Hindlimb muscle (tissue), 1 donor: ENCODE measurements at places on chromosomes 2 and 18. TPM values are rescaled to one million over a fixed set of nuclear protein-coding genes. Genes with fewer than 3 reads are reported as not detected.

MYL12A gene
- 491 TPM for polyA plus RNA-seq

DGUOK gene
- 37.4 TPM for polyA plus RNA-seq

TMSB10 gene
- 1,153 TPM for polyA plus RNA-seq

MAPK4 gene
- 9.7 TPM for polyA plus RNA-seq

GAREM1 gene
- polyA plus RNA-seq, result 8.1 TPM

DSC3 gene
- 1.8 TPM for polyA plus RNA-seq

ANKRD29 gene
- 5.1 TPM for polyA plus RNA-seq

SERPINB4 gene
- polyA plus RNA-seq, result 0.35 TPM

CNDP1 gene
- polyA plus RNA-seq, result 0.31 TPM

MROH2A gene
- not detected for polyA plus RNA-seq

DNA sequence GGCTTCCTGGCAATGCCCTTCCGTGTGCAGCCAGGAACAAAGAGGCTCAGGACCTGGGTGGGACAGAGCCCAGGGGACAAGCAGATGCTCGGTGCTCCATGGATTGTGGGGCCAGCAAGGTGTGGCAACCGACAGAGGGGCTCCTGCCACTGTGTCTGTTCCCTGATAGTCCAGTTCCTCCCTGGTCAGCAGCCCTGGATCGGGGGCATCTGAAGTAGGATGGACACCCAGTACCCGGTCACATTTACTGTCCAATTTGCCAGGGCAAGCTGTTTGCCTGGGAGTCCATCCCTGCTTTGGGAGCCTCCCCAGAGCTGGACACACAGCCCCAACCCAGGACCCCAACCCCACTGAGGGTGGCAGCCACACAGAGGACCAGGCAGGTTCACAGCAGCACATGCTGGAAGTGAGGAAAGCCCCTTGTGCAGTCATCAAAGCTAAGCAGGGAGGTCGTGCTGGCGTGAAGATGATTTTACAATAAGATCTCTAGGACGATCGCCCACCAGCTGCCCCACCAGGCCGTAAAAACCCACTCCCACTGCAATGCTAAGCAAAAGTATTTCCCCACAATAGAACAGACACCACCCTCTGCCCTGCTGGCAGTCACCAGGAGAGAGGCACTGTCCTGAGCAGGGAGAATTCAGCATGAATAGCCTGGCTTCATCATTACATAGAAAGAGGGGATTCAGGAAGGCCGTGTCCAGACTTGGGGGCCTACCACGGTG is 141.7 kb downstream of the NDUFA10 start:
- DNase-seq, result no peak

- DNase-seq, result no peak
Observed at GRCh38 chr2:168136392-168136977, 110.9 kb downstream of the STK39 start.

DNA sequence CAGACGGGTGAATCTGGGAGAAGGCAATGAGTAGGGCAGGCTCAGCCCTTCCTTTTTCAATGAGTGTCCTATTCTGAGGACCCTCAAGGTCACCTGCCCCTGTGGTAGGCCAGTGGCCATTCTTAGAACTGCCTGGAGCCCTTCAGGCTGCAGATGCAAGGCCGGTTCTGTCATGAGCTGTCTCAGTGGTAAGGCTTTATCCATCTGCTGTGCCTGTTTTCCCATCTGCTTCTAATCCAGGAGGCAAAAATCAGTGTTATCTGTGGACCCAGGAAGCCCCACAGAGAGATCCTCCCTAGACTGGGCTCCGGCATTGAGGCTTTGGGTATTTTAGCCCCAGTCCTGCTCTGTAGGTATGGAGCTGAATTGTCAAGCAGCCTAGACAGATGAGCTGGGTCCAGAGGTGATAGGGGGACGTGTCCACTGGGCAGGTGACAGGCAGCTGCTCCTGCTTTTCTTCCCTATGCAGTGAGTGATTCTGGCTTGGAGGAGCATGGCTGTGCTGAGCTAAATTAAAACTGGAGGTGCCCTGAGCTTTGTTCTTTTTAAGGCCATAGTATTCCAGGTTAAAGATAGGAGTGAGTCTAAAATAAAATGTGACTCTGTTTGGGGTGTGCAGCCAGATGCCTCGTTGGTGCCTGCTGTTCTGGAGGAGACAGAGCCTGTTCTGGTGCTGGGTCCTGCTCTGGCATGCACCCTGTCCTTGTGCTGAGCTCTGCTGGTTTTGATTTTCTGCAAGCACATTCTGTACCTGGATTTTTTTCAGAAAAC is 92.5 kb downstream of the FHOD3 start:
- DNase-seq, result no peak

- no peak for DNase-seq
Observed at GRCh38 chr2:216949700-216950413, 90.0 kb upstream of the TNP1 start.

DNA sequence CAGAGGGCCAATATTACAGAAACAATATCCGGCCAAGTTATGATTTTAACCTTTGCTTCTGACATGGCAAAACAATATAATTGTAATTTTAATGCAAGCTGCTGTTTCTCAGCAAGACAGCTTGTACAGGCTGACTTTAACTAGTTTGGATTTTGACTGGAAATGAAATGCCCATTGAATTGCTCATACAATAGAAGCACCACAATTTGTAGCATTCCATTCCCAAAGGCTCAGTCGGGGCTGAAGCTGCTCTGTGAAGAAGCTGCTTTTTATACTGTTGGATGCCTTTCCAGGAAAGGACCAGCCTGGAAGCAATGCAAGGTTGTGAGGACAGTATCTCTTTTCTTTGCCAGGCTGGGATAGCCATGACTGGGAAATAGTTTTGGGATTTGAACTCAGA is 677.0 kb upstream of the FANCL start:
- DNase-seq, result no peak

- DNase-seq, result no peak
Observed at GRCh38 chr2:61784643-61785042, 69.2 kb downstream of the FAM161A start.

- no peak for DNase-seq
Observed at GRCh38 chr2:109435066-109435690, 178.6 kb downstream of the SEPTIN10 start.

GRCh38 chr2:205276116-205276777 is 406.1 kb upstream of the NRP2 start:
- peak; percentile 6 for DNase-seq

GRCh38 chr18:73881396-73881917 is 266.2 kb downstream of the FBXO15 start:
- DNase-seq, result no peak

- DNase-seq, result no peak
Observed at GRCh38 chr2:215290980-215291599, 20.8 kb upstream of the ATIC start.

DNA sequence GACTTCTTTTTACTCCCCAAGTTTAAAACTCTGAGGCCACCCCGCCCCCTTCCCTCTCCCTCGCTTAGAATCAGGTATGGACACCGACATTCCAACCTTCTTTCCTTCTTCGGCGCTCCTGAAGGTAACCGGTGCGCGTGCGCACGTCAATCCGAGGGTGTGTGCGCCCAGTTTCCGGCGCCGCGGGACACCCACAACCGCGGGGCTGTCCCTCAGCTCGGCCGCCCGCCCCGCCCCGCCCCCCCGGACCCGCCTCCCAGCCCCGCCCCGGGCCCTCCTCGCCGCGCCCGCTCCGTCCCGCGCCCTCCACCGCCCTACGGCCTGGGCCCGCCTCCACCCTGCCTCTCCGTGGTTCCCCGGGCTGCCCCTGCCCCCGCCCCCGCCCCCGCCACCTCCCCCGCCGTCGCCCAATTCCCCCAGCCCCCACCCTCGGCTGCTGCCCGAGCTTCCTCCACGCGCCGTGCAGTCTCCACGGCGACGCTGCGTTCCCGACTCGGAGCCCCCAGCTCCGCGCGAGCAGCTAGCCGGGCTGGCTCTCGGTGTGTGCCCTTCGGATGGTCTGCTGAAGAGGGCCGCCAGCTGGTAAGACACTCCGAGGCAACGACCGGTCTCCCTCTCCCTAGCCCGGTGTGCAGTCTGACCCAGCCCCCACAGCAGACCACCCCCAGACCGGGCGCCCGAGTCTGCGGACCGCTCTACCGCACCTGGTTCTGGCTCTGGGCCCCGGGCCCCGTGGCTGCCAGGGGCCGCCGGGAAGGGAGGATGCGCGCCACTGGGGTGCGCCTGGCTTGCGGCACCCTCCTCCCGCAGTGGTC is 635 bp downstream of the ERICH2 start:
- peak; percentile 26 for DNase-seq

DNA sequence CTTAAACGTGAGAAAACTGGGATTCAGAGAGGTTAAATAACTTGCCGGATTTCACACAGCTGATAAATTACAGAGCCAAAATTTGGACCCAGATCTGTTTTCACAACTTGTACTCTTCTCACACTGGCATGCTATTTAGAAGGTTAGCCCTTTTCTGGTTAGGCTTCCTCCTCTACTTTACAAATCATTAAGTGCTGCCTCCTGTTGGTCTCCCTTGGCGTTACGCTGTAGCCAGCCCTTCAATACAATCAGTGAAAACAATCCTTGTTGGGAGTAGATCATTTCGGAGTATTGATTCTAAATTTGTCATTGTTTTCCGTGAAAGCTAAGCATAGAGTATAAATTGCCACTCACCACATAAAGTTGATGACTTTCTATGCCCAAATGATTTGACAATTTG is 153.5 kb downstream of the ARHGAP15 start:
- DNase-seq, result no peak

DNA sequence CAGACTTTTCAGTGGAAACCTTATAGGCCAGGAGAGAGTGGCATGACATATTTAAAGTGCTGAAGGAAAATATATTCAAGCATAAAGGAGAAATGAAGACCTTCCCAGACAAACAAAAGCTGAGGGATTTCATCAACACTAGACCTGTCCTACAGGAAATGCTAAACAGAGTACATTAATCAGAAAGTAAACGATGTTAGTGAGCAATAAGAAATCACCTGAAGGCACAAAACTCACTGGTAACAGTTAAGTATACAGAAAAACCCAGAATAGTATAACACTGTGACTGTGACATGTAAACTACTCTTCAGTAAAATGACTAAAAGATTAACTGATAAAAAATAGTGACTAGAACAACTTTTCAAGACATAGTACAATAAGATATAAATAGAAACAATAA is 87.4 kb downstream of the ATP8B1 start:
- no peak for DNase-seq

GRCh38 chr2:204491528-204491927 is 53.7 kb upstream of the PARD3B start:
- no peak for DNase-seq
